Subcutaneous preadipocyte (primary cell): ENCODE measurements at places on chromosomes 2 and 18. TPM values are rescaled to one million over a fixed set of nuclear protein-coding genes. Genes with fewer than 3 reads are reported as not detected.

Gene CDK5R2
- total RNA-seq: not detected in 2 replicates

Gene ASB1
- 23.5 and 28.2 TPM in 2 replicates for total RNA-seq

Gene NEURL3
- not detected in 2 replicates for total RNA-seq

Gene ALK
- not detected in 2 replicates for total RNA-seq

Gene LAMA1
- total RNA-seq: 47.7 and 48.1 TPM in 2 replicates

Gene GPR35
- total RNA-seq: under 0.01 and 0.20 TPM in 2 replicates

Gene SNED1
- 154 and 391 TPM in 2 replicates for total RNA-seq

Gene MOCOS
- total RNA-seq: 8.8 and 12.3 TPM in 2 replicates

Gene NTSR2
- total RNA-seq: not detected in 2 replicates

Gene ABHD1
- total RNA-seq: under 0.01 TPM in 1 of 2 replicates, not detected in the other

Gene AQP12B
- total RNA-seq: not detected in 2 replicates

Gene VPS4B
- 30.1 and 37.7 TPM in 2 replicates for total RNA-seq

Gene GRB14
- total RNA-seq: 0.37 and 0.78 TPM in 2 replicates

Gene FSHR
- total RNA-seq: not detected in 2 replicates

Gene G6PC2
- total RNA-seq: not detected in 2 replicates

Gene STPG4
- under 0.01 and 0.20 TPM in 2 replicates for total RNA-seq

Gene ACTG2
- total RNA-seq: 0.73 TPM in 1 of 2 replicates, not detected in the other

Gene PID1
- 9.6 and 18.2 TPM in 2 replicates for total RNA-seq

Gene CYP27A1
- 0.98 and 3.7 TPM in 2 replicates for total RNA-seq

Gene GPR55
- under 0.01 TPM in 1 of 2 replicates, not detected in the other for total RNA-seq

Gene ANKRD23
- total RNA-seq: 1.4 and 2.6 TPM in 2 replicates

Gene TEX44
- total RNA-seq: not detected in 2 replicates

Gene TXNDC2
- total RNA-seq: under 0.01 TPM in 1 of 2 replicates, not detected in the other

Gene UGT1A10
- not detected in 2 replicates for total RNA-seq

Gene CAVIN2
- 20.6 and 30.9 TPM in 2 replicates for total RNA-seq

Gene CYP1B1
- 63.3 and 145 TPM in 2 replicates for total RNA-seq

Gene SCN3A
- not detected in 2 replicates for total RNA-seq

Gene CDC42EP3
- 0.73 and 11.9 TPM in 2 replicates for total RNA-seq

Gene SPRED2
- 15.4 and 30.5 TPM in 2 replicates for total RNA-seq

Gene ZC3H6
- total RNA-seq: 2.7 and 4.0 TPM in 2 replicates

Gene NFU1
- total RNA-seq: 23.9 and 33.1 TPM in 2 replicates

Gene STAM2
- 18.4 and 33.2 TPM in 2 replicates for total RNA-seq

Gene PDE1A
- total RNA-seq: 0.39 and 4.0 TPM in 2 replicates

Gene TUBA4B
- total RNA-seq: not detected in 2 replicates

Gene ABCA12
- total RNA-seq: under 0.01 TPM in 2 replicates

Gene PAX8
- 2.9 and 6.6 TPM in 2 replicates for total RNA-seq

Gene IL1RL2
- total RNA-seq: 2.0 and 2.2 TPM in 2 replicates

Gene GYPC
- 68.0 and 88.9 TPM in 2 replicates for total RNA-seq

Gene ACMSD
- total RNA-seq: not detected in 2 replicates

Gene EPB41L3
- total RNA-seq: 130 and 139 TPM in 2 replicates

Gene ELOA2
- total RNA-seq: not detected in 2 replicates
